ENCODE measurements at places on chromosomes 6 and 20.

GRCh38 chr6:72704979-72705378, 83.1 kb downstream of the KCNQ5 start:
- DNase-seq = no peak

- no peak for DNase-seq
These were observed 5.7 kb downstream of the TMEM151B start for GRCh38 chr6:44275749-44276648.

GRCh38 chr20:51189814-51190782, 167.2 kb upstream of the KCNG1 start:
- no peak for DNase-seq

DNA sequence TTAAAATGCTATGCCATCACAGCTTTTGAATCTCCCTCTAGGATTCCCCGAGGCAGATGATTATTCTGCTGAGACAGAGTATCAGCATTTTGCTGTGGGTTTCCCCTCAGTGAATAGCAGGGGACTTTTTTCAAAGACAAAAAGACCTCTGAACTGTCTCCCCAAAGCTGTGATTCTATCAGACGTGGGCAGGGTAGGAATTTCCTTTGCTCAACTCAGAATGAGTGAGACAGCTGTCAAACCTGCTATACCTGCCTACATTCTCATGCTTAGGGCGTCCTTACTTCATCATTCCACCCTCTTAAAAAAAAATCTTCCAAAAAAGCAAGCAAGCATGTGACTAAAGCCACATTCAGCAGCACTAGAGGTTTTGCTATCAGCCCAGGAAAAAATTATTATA, 147.6 kb upstream of the FAM83B start:
- DNase-seq = peak; percentile 34

- peak; percentile 43 for DNase-seq
These were observed 161.5 kb upstream of the THBS2 start for GRCh38 chr6:169415179-169415578.

DNA sequence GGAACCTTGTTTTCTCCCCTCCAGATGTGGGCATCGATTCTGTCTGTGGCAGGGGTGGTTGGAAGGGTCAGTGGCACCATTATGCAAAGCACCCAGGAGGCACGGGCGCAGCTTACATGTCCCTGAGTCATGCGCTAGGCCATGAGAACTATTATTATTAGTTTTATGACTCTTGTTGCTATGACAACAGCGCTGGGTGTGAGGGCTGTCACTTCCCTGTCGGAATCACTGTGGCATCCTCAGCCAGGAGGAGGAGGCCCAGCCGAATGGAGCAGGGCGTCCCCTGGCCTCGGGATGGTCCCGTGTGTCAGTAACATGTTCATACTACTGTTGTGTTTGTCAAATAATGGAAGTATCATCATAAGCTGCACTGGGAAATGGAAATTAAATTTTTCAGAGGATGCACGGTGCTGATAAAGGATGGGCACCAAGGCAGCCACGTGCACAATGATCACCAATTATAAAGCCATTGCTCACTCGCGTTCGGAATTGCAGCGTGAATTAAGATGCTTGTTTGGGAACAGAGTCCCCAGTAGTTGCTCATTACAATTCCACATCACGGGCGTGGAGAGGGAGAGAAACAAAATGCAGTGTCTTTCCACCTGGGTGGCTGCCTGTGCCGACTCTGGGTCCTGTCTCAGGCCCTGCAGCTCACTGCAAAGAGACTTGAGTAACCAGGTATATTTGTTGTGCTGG, 247.9 kb downstream of the CDH4 start:
- peak; percentile 51 for DNase-seq

All from mesendoderm (in vitro differentiated cells).